ENCODE measurements at places on chromosomes 5 and 9. TPM values are rescaled to one million over a fixed set of nuclear protein-coding genes. Genes with fewer than 3 reads are reported as not detected.

GRCh38 chr9:112063151-112063550 is 111.9 kb downstream of the SUSD1 start:
- no peak overlapping the region for H3K27ac ChIP-seq
- peaks cover 25% of the 10 kb centered on the region for H3K4me1 ChIP-seq
- no peaks in the 10 kb centered on the region for H3K27me3 ChIP-seq
- no peak for DNase-seq

- H3K27me3 ChIP-seq: no peaks in the 10 kb centered on the region
- peaks cover 23% of the 10 kb centered on the region for H3K36me3 ChIP-seq
- no peak overlapping the region for H3K4me3 ChIP-seq
- DNase-seq: no peak
- H3K27ac ChIP-seq: no peak overlapping the region
Observed at GRCh38 chr5:146238973-146239372, 35.6 kb downstream of the RBM27 start.

DNA sequence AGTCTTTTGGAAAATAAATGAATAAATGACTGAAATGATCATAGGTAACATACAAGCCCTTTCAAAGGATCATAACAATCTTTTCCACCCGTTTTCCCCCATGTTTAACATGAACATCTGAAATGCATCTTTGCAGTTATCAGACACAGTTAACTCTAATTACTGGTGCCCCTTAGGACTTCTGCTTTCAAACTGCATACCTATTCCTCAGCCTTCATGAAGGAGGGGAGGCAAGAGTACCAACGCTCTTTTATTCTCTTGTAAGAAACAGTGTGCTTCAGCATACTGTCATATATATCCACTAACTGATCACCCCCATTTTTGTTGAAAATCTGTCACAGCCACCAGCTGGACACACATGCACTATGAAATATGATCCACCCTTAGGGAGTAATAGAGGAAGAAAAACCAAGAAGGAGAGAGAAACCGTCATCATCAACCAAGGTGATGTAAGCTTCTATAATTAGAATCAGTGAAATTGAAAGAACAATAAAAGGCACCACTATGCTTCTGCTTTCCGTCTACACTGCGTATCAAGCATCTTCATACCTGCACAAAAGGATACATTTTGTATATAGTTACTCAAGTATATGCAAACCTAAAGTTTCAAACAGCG is 98.7 kb downstream of the RAPGEF6 start:
- peaks cover 24% of the 10 kb centered on the region for H3K36me3 ChIP-seq
- DNase-seq: no peak
- peak overlapping the region; percentile 89 for H3K27ac ChIP-seq
- no peaks in the 10 kb centered on the region for H3K27me3 ChIP-seq

- no peak for DNase-seq
- no peaks in the 10 kb centered on the region for H3K36me3 ChIP-seq
- peaks cover 13% of the 10 kb centered on the region for H3K27me3 ChIP-seq
- peaks cover 4% of the 10 kb centered on the region for H3K4me1 ChIP-seq
Observed at GRCh38 chr5:176595386-176595943, 14.5 kb downstream of the GPRIN1 start.

DNA sequence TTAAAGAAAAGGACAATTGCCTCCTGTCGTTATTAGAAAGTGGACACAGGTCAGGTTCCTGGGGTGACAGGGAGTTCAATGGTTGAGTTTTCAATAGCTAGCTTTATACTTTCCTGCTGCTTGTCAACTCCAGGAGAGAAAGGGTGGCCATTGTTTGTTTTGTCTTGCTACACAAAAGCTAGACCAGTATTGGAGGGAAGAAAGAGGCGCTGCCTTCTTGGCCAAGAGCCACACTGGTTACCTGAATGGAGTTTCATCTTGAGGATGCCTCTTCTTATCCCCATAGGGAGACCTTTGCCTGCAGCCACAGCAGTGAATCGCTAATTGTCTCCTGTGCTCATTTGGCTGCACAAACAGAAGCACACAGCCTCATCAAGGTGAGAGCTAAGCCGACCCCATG is 279.4 kb upstream of the GRIA1 start:
- no peaks in the 10 kb centered on the region for H3K27me3 ChIP-seq
- H3K27ac ChIP-seq: no peak overlapping the region
- H3K4me1 ChIP-seq: no peaks in the 10 kb centered on the region
- no peak overlapping the region for H3K4me3 ChIP-seq
- DNase-seq: no peak

DNA sequence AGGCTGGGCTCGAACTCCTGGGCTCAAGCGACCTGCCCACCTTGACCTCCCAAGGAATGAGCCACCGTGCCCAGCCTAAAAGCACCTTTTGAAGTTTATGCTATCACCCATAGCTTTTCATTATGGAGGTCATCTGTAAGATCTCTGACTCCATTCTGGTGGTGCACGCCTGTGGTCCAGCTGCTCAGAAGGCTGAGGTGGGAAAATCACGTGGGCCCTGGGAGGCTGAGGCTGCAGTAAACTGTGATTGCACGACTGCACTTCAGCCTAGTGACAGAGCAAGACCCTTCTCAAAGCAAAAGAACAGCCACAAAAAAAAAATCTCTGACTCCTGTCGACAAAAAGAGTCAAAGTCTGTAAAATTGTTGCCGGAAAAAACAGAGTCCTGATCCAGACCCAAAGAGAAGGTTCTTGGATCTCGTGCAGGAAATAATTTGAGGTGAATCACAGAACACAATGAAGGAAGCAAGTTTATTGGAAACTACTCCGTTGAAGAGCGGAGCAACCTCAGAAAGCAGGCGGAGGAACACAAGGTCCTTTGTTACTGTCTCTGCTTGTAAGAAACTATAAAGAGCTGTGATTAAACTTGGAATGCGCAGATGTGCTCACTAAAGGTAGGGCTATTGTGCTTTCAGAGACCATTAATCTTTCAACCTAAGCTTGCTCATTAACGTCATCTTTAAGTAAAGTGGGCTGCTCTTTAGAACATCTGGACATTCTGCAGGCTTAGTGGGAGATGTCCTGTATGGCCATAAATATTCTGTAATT is 2.0 kb upstream of the HAUS6 start:
- no peaks in the 10 kb centered on the region for H3K27me3 ChIP-seq
- peaks cover 13% of the 10 kb centered on the region for H3K36me3 ChIP-seq
- DNase-seq: no peak

DNA sequence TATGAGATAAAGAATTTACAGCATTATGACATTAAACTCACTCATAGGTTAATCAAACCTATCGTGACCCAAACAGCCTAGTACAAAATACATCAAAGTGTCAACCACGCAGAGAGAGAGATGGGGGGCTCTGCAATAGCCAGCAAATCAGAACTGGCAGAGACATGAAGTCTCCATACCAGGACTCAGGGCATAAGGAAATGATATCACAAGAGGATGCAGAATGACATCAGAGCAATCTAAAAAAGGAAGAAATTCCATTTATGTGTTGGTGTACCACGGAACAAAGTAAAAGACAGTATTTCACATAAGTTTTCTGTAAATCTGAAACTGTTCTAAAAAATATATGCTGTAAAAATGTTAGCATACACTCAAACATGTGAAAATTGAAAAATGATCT is 24.6 kb downstream of the BICD2 start:
- H3K27ac ChIP-seq: no peak overlapping the region
- H3K4me1 ChIP-seq: peaks cover 27% of the 10 kb centered on the region
- no peaks in the 10 kb centered on the region for H3K27me3 ChIP-seq
- peaks cover 3% of the 10 kb centered on the region for H3K36me3 ChIP-seq

- H3K4me3 ChIP-seq: no peak overlapping the region
- H3K27ac ChIP-seq: peak overlapping the region; percentile 34
- H3K27me3 ChIP-seq: peaks cover 4% of the 10 kb centered on the region
- H3K36me3 ChIP-seq: no peaks in the 10 kb centered on the region
Observed at GRCh38 chr5:138448481-138449398, 9.9 kb downstream of the REEP2 start.

ISL1 gene
- total RNA-seq: not detected

ARHGEF39 gene
- 13.4 TPM for total RNA-seq

PNPLA7 gene
- total RNA-seq: 5.6 TPM

PCDHGA12 gene
- not detected for total RNA-seq

UBE2QL1 gene
- not detected for total RNA-seq

PCDHGA8 gene
- total RNA-seq: 0.09 TPM

HAVCR2 gene
- total RNA-seq: 73.8 TPM

PDE4D gene
- total RNA-seq: 67.1 TPM
